ENCODE measurements at places on chromosomes 6 and 20.
A peak's percentile ranks its signal among the peaks of the same experiment; 100 is the strongest.

- DNase-seq = no peak
Observed at GRCh38 chr6:166483573-166484250, 101.0 kb upstream of the MPC1 start.

GRCh38 chr20:42193119-42193518 is 574.9 kb upstream of the CHD6 start:
- no peak for DNase-seq

DNA sequence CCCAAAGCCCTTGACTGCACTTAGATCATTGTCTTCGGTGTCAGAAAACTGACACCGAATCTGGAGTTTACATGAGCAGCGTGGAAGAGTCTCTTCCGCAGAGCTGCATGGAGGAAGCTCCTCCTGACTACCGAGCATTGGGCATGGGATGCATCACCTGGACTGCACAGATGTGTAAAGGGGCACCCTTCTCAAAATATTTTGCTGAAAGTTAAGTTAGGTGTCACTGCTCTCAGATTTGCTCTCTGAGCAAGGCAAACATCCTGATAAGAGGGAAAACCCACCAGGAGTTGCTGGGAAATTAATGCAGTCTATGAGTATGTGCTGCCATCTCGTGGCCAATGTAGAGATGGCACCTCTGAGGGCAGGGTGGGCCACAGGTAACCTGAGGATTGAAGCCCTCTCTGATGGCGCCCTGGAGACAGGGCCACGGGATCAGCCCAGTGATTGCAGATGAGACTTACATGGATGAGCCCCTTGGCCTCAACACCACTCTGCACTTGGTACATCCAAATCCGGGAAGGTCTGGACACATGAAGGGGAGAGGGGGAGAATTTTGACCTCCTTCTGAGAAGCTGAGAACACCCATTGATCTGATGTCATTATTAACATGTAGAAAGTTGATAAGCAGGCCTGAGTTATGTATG is 129.9 kb downstream of the LPA start:
- DNase-seq = peak; percentile 18

GRCh38 chr6:140321891-140322290 is 947.4 kb upstream of the CITED2 start:
- DNase-seq = no peak

- DNase-seq = no peak
Observed at GRCh38 chr6:1624851-1625781, 15.4 kb downstream of the FOXC1 start.

- DNase-seq = peak; percentile 59
Observed at GRCh38 chr20:2524709-2525506, 11.5 kb upstream of the TMC2 start.

GRCh38 chr6:23002044-23002619 is 432.8 kb downstream of the HDGFL1 start:
- DNase-seq = no peak

GRCh38 chr6:143583542-143584327 is 72.2 kb upstream of the FUCA2 start:
- DNase-seq = no peak

- DNase-seq = no peak
Observed at GRCh38 chr6:4511641-4512020, 264.6 kb upstream of the CDYL start.

DNA sequence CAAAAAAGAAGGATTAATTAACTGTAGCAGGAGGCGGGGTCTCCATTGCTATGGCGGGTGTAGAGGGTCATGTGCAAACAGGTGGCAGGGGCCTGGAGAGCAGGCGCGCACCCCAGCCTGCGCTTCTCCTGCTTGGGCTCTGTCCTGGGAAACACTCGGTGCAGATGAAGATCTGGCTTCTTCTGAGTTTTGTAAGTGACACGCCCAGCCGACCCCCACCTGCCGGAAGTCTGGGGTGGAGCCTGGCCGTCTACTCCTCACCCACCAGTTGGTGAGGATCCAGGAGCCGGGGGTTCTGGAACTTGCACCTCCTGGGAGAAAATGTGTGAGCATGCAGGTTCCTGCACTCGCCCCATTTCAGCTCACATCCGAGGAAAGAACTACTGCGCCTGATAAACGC is 19.3 kb downstream of the PMEPA1 start:
- no peak for DNase-seq

DNA sequence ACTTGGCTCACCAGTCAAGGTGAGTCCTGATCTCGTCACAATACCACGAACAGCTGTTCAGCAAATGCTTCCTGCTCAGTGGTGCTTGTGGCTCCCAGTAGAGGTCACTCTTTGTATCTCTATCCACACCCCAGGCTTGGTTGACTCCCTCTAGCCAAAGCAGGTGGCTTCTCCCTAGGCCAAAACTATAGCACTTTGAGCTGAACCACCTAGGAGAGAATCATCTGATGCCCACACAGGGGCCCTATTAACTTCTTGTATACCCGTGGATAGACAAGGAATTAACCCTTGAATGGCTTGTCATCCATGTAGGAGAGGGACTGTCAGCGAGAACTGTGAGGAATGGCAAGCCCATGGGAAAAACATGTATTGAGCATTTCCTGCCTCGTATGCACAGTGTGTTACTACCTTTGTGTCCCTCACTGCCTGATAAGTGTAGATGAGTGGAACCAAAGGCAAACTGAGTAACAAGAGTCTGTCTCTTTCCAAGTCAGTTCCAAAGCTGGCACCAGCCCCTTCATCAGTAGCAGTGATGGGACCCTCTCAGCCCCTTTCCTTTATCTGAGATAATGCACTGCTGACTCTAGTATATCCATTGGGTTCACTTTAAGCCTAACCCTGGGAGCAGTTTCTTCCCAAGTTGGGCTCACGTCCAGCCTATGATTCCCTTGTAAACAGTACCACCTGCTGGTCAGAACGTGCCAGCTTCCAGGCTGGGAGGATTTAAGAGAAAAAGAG is 42.5 kb downstream of the EIF2S2 start:
- DNase-seq = peak; percentile 64

DNA sequence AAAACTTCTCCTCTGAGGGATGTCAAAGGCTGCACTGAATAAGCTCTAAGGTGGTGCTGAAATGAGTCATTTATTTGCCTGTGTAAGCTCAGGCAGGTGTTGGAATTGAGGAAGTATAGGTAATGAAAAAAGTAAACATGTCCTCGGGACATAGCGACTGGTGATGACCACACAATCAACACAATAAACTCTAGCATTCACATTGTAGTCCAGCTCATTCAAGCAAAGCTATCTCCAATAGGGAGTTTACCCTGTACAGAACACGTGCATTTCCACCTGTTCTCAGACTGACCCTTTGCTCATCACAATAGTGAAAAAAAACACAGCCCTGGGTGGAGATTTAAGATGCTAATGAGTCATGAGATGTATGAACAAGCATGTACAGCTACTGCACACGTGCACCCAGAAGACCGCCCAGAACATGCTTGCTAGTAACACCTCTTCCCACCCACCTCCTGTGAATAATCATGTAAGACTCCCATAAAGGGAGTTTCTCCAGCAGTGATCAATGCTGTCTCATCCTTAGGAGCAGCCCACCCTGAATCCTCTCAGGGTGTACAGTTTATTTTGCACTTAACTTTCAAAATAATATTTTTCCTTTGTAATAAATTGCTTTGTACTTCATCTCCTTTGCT is 33.0 kb upstream of the POU5F1 start:
- DNase-seq = no peak

DNA sequence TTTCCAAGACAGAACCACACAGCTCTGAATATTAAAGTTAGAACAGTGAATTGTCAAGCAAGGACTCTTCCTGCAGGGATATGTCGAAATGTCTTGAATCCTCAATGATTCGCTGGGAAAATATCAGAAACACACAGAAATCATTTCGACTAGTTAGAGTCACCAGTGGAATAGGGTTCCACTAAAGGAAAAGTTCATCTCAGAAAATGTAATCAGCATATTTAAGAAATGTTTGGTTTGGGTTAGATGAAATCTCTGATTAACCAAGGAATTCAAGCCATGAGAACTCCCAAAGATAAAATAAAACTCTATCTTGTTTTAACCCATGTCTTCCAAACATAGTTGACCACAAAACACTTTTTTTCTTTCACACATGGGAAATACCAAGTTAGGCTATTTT is 621.0 kb upstream of the NRSN1 start:
- no peak for DNase-seq

DNA sequence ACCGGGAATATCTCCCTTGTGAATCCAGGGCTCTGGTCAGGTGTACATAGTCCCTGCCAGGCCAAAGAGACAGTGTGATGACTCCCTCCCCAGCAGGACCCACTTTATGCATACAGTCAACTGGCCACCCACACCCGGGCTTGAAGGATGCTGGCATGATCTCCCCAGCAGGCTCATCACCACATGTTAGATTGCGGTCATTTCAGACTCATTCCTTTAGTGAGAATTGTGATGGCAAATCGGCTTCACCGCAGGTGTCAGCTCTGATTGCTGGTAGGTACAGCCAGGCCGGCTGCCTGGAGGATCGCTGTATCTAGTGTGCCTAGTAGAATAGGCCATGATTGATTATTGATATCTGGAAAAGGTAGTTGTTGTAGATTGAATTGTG is 24.5 kb downstream of the CD83 start:
- DNase-seq = no peak

DNA sequence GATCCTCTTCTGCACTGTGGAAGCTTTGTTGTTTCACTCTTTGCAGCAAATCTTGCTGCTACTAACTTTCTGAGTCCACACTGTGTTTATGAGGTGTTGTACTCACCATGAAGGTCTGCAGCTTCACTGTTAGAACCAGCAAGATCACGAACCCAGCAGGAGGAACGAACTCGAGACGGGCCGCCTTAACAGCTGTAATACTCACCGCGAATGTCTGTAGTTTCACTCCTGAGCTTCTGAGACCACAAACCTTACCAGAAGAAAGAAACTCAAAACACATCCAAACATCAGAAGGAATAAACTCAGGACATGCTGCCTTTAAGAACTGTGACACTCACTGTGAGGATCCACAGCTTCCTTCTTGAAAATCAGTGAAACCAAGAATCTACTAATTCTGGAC is 48.1 kb upstream of the MBOAT1 start:
- no peak for DNase-seq

- DNase-seq = no peak
Observed at GRCh38 chr6:11711003-11711983, 67.3 kb downstream of the ADTRP start.

GRCh38 chr6:121086876-121087275 is 247.4 kb downstream of the TBC1D32 start:
- DNase-seq = no peak

GRCh38 chr20:51509208-51509607 is 33.3 kb downstream of the NFATC2 start:
- no peak for DNase-seq

- DNase-seq = no peak
Observed at GRCh38 chr6:80366051-80366450, 259.6 kb downstream of the BCKDHB start.

- DNase-seq = no peak
Observed at GRCh38 chr6:149716181-149716963, 1.5 kb downstream of the LATS1 start.

DNA sequence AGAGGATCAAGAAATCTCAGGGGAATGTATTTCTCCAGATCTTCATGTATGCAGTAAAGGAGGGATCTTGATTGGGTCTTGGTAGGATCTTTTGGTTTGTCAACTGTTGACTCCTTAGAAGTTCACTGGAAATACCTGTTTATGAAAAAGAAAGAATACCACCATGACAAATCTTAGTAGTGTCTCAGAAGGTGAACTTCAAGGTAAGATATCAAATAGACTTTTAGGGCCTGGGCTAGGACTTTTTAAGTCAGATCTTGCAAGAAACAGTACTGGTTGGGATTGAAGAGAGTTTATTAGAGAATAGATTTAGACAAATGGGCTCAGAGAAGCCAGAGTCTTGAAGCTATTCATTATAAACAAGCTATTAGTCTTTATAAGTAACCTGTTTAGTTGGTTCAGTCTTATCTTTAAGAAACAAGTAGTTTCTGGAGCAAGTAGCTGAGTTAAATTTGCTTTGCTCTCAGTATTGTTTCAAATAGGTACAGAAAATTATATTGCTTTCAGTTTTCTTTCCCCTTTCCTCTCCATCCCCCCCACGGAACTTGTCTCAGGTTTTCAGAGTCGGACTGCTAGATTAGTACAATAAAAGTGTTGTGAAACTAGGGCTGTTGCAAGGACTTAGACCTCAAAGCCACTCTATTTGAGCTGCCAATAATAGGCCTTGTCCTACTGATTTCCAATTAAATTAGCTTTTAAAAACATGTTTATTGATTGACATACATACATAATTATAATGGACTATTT is 529.1 kb upstream of the CITED2 start:
- no peak for DNase-seq

DNA sequence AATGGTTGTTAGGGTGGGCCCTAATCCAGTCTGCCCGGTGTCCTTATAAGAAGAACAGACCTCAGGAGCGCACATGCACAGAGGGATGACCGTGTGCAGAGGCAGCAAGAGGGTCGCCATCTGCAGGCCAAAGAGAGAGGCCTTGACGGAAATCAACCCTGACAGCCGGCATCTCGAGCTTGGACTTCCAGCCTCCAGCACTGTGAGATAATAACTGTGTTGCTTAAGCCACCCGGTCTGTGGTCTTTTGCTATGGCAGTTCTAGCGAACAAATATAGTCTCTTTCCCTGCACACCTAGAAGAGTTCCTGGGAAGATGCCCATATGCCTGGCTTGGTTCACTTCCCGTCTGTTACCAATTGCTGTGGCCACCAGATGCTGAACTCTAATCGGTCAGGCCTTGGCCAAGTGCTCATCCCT is 35.3 kb upstream of the PTGIS start:
- DNase-seq = no peak

GRCh38 chr20:63525185-63525584 is 4.6 kb downstream of the PPDPF start:
- DNase-seq = no peak

DNA sequence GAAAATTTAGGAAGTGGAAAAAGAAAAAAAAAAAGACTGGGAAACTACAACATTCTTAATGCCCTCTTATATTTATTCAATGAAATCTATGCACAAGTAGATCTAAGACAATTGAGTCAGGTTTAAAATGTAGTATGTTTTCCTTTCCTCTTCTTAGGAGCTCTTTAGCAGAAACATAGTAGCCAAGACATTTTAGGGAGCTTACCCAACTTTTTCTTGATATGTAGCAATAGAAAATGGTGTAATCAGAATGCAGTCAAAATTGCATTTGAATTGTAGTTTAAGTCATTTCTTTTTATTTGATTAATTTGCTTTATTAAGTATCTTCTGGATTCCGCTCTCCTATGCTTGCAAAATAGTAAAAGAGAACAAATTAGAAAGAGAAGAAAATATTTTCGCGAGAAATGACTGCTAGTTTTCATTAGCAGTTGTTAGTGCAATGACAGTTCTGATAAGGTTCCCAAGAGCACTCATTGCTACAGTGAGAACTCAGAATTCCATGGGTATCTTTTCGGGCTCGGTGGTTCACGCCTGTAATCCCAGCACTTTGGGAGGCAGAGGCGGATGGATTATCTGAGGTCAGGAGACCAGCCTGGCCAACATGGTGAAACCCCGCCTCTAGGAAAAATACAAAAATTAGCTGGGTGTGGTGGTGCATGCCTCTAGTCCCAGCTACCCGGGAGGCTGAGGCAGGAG is 52.2 kb downstream of the JARID2 start:
- DNase-seq = no peak

- DNase-seq = no peak
Observed at GRCh38 chr20:39691151-39691862, 729.2 kb downstream of the DHX35 start.

All from anterior cingulate cortex (tissue), 58 donors.